ENCODE measurements at places on chromosomes 3 and 15.

DNA sequence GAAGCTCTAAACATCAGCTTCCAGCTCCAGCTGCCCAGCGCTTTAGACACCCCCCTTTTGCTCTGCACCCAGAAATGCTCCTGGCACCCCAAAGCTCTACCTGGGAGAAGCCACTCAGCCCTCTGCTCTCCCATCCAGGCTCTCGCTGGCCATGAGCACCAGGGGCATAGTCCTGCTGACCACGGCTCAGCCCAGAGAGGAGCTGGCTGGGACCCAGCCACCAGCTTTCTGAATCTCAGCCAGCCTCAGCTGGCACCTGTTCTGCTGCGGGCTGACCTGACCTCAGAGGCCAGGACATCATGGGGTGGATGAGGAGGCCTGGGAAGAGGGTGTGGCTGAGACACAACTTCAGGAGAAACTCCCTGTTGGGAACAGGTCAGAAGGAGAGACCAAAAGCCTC, 8.6 kb downstream of the NTRK3 start:
- no peak for DNase-seq

DNA sequence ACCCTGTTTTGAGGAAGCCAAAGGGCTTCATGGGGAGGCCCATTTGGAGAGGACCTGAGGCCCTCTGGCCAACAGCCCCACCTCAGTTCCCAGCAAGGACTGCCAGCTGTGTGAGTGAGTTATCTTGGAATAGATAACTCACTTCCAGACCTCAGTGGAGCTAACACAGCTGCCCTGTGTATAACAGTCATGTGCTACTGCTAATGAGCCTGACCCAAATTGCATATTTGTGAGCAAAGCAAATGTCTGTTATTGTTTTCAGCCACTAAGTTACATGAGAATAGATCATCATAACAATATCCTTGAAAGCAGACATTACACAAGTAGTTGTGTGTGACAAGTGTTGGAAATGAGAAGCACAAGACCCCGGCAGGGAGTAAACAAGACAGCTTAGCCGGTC, 355.8 kb downstream of the MCTP2 start:
- no peak for DNase-seq

DNA sequence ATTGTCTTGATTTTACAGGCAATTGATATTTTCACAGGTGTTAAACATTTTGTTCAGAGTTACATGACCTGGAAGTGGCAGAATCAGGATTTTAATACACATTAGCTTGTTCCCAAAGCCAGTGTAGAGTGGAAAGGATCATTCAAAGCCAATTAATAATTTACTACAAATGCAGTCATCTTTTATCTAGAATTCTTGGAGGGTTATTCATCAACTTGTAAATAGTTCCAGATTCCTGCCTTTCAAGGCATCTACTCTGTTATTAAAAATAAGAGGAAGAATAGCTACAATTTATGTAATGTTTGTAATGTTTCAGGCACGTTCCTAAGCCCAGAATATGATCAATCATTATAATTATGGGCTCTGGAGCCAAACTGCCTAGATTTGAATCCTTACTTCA, 358.5 kb downstream of the ZNF385D start:
- DNase-seq, result no peak

GRCh38 chr3:173395073-173395411, 2.5 kb upstream of the NLGN1 start:
- DNase-seq, result no peak

DNA sequence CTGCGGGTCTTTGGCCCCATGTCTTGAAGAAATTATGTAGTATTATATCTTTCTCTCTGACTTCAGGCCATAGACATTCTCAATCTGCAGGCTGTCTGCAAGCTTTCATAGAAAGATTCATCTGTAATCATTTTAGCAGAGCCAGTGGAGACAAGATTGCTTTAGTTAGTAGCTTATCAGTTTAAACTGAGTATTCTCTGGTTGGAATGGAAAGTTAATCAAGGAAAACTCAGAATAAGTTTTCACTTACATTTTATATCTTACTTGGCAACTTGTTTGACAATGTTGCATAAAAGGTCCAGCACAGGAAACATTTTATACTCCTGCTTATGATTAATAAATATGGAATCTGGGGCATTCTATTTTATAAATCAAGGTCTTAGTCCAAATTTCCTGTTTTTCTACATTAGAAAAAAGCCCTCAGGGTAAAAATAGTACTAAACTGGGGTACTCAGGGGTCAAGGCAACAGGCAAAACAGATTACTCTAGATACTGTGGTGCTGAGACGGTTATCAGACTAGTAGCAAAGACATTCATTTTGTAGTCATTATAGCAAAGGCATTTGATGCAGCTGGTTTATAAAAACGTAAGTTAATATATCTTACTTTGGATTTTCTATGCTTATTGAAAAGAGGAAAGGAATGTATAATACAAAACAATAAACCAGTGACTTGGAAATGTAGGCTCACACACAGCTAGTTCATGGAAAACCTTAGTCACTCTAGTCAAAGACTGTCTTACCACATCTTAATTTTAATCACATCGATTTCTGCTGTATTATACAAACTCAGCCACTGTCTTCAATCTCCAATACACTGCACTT, 45.2 kb upstream of the FILIP1L start:
- no peak for DNase-seq

DNA sequence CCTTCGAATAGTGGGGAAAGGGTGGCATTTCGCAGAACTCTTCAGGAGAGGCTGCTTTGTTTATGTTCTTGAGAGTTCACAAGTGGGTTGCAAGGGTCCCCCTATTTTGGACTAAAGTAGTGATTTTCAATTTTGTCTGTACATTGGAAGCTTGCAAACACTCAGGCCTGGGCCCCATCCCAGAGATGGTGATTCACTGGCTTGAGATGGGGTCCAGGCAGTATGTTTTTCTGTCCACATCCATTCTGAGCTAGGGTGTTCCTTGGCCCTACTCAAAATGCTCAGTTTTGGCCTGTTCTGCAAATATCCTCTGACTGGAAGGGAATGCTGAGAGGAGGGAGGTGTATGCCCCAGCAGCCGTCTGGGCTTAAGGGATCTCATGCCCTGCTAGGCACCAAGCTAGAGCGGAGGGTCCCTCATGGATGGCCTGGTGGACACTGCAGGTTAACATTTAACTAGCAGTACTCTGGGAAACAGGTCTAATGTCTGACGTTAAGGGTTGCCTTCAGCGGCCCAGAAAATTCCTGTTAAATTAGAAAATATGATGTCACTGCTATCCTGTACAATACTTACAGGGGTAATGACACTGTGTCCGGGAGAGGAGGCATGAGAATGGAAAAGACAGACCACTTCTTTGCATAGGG, 181.4 kb downstream of the OPA1 start:
- DNase-seq, result no peak

DNA sequence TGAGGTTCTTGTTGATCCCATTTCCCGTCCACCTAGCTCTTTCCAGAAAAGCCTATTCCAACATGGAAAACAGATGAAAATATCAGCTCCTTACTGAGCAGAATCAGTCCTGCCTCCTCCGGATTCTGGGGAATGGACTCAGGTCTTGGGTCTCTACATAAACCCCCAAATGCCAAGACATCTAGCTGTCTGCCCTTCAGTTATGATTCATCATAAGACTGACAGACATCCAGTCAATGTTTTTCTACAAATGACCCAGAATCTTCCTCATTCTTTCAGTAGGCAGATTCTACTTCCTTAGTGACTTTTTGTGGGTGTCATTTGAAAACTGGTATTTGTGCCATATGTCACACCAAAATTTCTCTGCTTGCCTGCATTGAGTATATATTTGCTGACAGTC, 103.0 kb upstream of the TGFBR2 start:
- no peak for DNase-seq

- no peak for DNase-seq
Measured at GRCh38 chr3:81874738-81875137, 113.3 kb upstream of the GBE1 start.

- no peak for DNase-seq
Measured at GRCh38 chr3:111636366-111636885, 41.3 kb upstream of the ZBED2 start.

DNA sequence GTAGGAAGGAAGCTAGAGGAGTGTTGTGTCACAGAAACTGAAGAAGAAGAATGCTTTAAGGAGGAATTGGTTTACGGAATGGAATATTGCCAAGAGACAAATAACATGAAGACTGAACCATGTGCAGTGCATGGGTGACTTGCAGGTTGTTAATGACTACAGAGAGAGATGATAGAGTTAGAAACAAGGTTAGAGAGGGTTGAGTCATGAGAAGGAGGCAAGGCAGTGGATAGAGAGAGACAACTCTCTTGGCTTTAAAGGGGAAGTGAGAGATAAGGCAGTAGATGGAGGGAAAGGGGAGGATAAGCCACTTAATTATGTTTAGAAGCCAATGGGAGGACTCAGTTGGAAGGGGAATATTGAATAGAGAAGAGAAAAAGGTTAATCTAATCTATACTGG, 119.3 kb upstream of the CCNL1 start:
- no peak for DNase-seq

DNA sequence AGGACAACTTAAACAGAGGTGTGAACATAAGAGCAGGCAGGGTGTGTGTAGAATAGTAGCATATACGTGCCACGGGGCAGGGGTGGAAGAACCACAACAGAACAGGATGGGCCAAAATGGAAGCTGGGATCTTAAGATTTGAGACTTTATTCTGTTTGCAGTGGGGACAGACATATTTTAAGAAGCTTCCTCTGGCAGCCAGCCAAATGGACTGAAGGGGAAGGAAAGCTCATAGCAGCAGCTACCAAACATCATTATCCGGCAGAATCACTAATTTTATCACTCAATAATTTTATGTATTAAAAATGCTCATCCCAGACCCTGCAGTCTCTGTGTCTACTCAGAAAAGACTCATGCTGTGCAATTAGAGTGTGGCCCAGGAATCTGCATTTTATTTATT, 130.9 kb upstream of the CTDSPL start:
- no peak for DNase-seq

DNA sequence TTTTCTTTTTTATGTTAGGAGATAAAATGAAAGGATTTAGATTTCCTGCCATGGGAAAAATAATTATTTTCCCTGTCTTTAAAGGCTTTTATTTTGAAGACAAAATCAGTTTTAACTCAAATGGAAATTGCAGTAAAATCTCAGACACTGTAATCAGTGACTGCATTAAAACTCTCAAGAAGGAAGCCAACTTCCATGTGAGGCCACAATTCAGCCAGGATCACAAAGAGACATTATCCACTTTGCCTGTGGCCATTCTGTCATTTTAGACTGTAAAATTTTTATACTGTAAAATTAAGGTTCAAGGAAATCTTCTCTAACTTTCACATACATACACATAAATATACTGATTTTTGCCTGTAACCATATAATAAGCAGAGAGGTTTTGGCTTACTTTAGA, 304.0 kb downstream of the TIGIT start:
- DNase-seq, result no peak

DNA sequence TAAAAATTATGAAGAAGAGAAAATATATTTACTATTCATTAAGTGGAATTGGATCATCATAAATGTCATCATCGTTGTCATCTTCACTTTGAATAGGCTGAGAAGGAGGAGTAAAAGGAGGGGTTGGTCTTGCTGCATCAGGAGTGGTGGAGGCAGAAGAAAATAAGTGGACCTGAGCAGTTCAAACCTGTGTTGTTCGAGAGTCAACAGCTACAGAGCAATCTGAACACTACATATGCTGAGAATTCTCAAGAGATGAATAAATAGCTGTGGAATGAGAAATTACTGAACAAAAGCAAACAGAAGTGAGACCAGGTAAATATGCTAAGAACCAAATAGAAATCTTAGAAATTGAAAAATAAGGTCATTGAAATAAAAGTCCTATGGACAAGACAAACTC, 32.3 kb upstream of the CCK start:
- no peak for DNase-seq

GRCh38 chr3:901953-902778, 190.7 kb upstream of the CNTN6 start:
- no peak for DNase-seq

DNA sequence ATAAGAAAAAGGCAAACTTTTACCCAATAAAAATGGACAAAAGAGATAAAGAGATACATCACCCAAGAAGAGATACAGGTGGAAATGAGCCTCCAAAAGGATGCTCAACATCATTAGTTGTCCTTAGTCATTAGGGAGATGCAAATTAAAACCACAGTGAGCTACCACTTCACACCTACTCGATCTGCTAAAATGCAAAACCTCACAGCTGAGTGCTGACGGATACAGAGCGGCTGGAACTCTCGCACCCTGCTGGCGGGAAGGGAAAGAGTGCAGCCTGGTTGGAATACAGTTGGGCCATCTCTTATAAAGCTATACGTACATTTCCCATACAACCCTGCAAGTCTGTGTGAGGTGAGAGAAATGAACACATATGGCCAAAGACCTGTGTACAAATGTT, 78.5 kb upstream of the PRR20G start:
- DNase-seq, result no peak

DNA sequence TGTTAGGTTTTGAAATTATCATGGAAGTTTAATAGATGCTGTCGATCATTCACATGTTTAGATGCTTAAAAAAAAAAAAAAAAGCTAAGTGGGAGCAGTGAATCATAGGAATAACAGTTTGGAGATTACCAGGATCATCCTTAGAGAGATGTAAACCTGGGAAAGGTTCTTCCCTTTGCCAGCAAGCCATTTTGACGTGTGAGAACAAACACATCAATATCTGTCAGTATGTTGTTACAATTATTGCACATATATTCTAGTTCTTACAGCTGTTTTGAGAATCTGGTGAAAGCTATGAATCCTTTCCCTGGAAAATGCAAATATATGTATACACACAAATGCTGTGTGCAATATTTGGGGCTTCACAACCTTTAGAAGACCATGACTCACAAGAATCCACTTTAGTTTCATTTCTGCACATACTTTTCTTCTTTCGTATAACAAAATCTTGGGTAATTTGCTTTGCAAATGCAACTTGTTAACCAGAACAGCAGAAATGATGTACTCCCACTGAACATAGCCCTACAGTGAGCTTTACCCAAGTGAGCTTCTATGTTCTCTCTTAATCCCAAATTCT, 12.0 kb downstream of the NFKBIZ start:
- no peak for DNase-seq

- no peak for DNase-seq
Measured at GRCh38 chr15:98684436-98684835, 36.1 kb downstream of the IGF1R start.

GRCh38 chr3:4047366-4047765, 248.1 kb downstream of the LRRN1 start:
- DNase-seq, result no peak

- DNase-seq, result no peak
Measured at GRCh38 chr3:110929816-110930215, 141.8 kb upstream of the NECTIN3 start.

- no peak for DNase-seq
Measured at GRCh38 chr3:138944929-138945708, 1.8 kb downstream of the FOXL2 start.

- no peak for DNase-seq
Measured at GRCh38 chr15:69253156-69253555, 45.6 kb upstream of the PAQR5 start.

GRCh38 chr3:15815696-15816095, 17.9 kb upstream of the ANKRD28 start:
- no peak for DNase-seq

DNA sequence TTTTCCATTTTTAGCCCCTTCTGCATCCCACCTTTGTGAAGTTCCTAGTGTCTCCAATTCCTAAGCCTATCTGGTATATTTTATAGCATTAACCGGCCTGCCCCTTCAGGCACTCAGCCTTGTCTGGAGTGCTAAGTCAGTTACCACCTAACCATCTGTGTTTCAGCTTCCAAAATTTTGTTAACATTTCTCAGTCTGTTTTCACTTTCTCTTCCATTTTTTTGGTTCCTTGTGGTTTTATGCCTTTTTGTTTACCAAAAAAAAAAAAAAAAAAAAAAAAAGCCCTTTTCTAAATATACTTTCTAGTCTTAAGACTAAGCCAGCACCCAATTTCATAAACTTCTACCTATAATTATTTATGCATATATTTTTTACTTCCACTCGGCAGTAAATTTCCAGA, 92.4 kb downstream of the CSNK1G1 start:
- no peak for DNase-seq

GRCh38 chr15:95121191-95121590, 889.8 kb downstream of the MCTP2 start:
- no peak for DNase-seq
